ENCODE measurements at places on chromosomes 5 and 9.

- DNase-seq: peak; percentile 37
Observed at GRCh38 chr9:2859776-2860379, 16.0 kb upstream of the PUM3 start.

DNA sequence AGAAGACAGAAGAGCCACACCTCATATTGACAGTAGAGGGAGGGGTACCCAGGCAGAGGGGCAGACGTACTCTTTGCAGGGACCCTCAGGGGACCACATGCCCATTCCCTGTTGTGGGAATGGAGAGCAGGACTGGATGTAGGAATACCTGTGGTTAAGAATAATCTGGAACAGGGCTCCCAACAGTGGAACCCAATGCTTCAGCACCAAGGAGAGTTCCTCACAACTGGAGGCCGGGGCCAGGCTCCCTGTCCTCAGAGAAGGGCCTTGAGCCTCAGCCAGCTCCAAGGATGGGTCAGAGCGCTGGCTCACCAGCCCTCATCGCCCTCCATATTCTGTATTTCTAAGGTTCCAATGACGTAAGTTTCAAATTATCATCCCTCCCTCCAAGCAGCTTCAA lies 7.4 kb upstream of the SHC3 start:
- no peak for DNase-seq

- DNase-seq: no peak
Observed at GRCh38 chr9:128986671-128987070, 39.2 kb downstream of the NUP188 start.

DNA sequence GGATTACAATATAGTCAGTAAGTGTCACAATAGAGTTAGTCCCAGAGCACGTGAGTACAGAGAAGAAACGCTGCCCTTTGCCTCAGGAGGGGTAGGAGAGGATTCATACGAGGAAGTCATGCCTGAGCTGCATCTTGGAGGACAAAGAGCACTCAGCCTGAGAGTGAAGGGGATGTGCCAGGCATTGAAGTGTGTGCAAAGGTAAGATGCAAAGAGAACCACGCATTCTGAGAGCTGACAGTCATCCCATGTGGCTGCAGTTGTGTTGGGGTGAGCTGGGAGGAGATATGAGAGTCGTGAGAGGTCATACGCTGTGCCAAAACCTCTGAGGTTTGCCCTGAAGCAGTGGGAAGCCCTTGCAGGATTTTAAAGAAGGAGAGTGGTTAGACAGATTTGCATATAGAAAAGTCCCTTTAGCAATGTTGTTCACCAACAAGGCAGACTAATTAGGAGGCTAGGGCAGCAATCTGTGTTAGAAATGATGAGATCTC lies 97.5 kb downstream of the PIP5K1B start:
- DNase-seq: no peak

GRCh38 chr5:97495301-97495700 lies 312.3 kb upstream of the RIOK2 start:
- no peak for DNase-seq
